ENCODE measurements at places on chromosomes 1 and 21.

DNA sequence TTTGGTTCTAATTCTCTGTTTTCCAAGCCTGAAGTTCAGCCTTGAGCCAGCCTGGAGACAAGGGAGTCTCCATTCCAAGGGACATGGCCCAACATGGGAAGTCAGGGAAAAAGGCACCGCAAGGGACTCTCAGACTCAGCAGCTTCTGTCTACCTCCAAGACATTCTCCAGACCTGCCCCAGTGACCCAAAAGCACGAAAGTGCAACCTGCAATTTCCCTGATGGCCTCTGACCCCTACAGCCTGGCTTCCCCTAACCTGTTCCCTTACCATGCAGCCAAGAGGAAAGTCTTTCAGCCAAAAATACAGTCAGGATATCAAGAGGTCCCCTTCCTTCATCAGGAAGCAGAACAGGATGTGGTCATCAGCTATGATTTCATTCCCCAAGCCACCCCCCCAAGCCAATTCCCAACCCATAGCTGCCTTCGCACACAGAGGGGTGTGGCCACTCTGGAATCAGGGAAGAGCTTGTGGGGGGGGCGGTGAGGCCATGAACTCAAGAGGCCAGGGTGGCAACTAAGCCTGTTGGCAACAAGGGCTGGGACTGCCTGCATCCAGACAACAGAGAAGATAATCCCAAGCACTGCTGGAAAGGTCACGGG lies 59.2 kb downstream of the TIAM1 start:
- DNase-seq = no peak

DNA sequence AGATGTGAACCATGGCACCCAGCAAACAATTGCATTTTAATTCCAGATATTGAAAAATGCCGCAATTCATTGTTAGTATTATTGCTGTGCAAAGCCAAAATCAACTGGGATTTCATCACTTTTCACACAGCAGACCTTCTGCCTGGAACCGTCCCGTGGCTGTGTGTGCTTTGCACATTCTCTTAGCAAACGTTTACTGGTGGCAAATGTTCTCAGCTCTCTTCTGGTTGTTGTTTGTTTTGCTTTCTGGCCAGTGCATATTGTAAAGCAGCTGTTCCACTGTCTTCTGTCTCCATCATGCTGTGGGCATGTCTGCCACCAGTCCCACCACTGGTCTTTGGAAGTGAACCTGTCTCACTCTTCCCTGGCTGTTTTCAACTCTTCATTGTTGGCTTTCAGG lies 19.8 kb upstream of the TTLL10 start:
- no peak for DNase-seq

GRCh38 chr1:61183471-61184039 lies 101.2 kb downstream of the NFIA start:
- DNase-seq = peak; percentile 84

GRCh38 chr1:2391931-2392509 lies 379 bp downstream of the RER1 start:
- no peak for DNase-seq

DNA sequence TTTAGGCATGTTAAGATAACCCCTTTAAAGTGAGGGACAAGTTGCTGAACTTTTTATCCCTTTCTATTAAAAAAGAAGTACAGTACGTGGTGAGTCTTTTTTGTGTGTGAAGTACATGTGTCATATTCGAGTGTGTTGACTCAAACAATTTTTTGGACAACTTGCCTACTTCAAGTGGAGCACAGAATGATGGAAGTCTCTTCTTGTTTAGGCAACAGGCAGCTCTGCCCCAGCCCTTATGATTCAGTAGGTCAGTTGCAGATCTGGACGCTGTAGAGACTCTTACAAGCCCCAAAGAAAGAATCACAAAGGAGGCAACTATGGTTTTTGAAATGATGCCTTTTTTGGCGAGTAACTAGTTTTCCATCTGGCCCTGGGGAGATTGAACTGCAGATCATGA lies 14.4 kb upstream of the ZFP69B start:
- no peak for DNase-seq

DNA sequence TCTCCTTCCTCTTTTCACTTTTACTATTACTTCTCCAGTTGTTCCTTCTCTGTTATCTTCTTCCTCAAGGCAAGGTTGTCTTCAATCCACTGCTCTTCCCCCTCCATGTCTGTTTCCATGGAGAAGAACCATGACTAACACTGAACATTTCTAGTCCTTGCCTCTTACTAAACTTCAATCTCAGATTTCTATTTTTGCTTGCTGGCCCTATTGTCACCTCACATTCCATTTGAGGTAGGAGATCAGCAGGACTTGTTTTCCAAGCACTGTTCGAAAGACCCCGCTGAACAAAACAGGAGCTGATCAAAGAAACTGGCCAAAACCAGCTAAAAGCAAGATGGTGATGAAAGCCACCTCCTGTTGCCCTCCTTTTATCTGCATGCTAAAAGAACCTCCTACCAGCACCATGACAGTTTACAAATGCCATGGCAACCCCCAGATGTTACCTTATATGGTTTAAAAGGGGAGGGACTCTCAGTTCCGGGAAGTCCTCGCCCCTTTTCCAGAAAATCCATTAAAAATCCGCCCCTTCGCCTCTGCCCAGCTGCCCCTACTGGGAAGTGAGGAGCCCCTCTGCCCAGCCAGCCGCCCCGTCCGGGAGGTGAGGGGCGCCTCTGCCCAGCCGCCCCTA lies 22.6 kb downstream of the GON4L start:
- DNase-seq = no peak

DNA sequence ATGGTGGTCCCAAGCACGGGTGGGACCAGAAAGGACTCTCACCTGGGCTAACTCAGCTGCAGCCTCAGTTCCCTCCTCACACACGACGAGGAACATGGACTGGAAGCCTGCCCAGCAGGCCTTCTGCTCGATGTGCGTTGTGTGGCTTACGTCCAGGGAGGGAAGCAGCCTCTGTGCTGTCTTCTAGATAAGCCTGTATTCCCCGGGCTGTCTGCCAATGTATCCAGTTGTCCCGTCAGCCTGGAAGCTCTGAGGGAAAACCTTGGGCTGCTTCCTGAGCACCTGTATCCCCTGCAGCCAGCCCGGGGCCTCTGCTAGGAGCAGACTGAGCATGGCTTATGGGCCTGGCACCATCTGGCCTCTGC lies 10.5 kb downstream of the PCSK9 start:
- DNase-seq = no peak

DNA sequence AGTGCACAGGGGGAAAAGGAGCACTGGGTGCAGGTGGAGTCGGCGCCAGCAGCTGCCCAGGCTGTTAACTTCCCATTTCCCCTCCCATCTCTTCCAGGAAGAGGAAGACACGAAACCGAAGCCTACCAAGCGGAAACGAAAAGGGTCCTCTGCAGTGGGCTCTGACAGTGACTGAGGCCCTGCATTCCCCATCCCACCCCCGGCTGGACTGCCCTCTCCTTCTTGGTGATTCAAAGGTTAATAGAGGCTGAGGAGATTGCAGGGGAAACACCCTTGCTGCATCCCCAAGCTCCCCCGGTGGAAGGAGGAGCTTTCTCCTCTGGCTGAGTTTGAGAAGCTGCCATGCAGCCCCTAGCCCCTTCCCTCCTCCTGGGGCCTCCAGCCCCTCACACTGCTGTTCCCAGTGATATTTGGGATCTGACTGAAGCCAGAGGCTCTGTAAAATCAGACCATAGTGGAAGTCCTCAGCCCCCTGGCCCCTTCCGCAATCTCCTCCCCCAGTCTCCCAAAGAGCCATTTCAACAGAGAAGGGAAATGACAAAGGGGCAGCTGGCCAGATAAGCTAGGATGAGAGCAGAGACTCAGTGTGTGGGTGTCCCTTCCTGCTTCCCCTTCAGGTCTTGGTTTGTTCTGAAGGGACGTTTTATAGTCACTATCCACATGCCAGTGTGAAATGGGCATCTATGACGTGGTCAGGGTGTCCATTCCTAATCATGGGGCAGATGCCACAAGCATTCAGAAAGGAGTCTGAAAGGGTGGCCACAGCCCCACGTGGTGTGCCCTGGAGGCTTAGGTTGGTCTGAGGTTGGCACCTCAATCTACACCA lies 1.9 kb upstream of the SLC27A3 start:
- DNase-seq = no peak

GRCh38 chr1:234768569-234769283 lies 158.7 kb upstream of the IRF2BP2 start:
- peak; percentile 19 for DNase-seq

GRCh38 chr1:54653036-54653435 lies 11.4 kb downstream of the MROH7 start:
- DNase-seq = no peak

- no peak for DNase-seq
Measured at GRCh38 chr1:218462587-218462986, 117.5 kb downstream of the TGFB2 start.

GRCh38 chr1:157132616-157133167 lies 5.5 kb downstream of the ETV3 start:
- DNase-seq = no peak

DNA sequence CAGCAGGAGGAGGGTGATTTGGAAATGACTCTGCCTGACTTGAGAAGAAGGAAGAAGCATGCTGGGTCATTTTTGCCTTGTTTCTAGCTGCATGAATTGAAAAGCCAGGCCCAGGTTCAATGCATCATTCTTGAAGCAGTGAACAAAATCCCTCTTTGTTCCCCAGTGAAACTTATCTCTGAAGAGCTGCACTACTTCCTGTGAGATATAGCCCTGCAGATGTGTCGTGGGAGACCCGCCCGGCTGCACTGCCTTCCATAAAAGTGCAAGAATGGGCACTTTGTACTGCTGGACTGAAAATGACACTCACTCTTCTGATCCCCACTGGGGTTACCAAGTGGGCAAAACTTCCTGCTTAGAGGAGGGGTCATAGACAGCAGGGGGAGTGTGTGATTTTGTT lies 249.2 kb upstream of the NFIA start:
- no peak for DNase-seq

- DNase-seq = no peak
Measured at GRCh38 chr1:221246628-221247415, 367.6 kb downstream of the HLX start.

DNA sequence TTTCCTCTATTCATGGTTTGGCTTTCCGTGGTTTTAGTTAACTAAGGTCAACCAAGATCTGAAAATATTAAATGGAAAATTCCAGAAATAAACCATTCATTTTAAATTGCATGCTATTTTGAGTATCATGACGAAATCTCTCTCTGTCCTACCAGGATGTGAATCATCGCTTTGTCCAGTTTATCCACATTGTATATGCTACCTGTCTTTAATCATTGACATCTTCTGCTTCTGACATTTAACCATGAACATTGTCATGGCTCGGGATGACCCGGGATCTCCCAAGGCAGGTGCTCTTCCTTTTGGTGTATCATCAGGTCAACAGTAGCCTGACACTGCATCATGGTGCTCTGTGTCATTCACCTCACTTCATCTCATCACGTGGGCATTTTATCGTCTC lies 125.5 kb upstream of the HNRNPU start:
- no peak for DNase-seq

- DNase-seq = no peak
Measured at GRCh38 chr1:38898653-38899230, 17.4 kb upstream of the GJA9 start.

DNA sequence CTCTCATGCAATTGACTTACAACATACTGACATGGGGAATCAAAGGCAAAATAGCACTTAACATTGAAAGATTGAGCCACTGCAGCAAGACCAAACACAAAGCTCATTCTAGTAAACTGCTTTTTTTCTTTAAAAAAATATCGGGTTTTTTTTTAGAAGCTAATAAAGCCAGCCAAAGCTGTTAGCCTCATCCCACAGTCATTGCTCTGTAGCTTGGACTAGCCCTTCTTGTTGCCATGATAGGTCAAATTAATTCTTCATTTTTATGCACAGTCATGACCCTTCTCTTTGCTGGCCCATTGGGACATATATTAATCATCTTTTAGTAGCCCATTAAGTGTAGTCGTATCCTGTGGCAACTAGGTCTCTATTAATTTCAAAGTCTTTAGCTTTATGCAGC lies 231.3 kb downstream of the ADGRL2 start:
- DNase-seq = no peak

- DNase-seq = peak; percentile 48
Measured at GRCh38 chr1:47709872-47710231, 272.0 kb downstream of the FOXD2 start.

GRCh38 chr1:25926731-25927496 lies 20.7 kb upstream of the STMN1 start:
- no peak for DNase-seq

DNA sequence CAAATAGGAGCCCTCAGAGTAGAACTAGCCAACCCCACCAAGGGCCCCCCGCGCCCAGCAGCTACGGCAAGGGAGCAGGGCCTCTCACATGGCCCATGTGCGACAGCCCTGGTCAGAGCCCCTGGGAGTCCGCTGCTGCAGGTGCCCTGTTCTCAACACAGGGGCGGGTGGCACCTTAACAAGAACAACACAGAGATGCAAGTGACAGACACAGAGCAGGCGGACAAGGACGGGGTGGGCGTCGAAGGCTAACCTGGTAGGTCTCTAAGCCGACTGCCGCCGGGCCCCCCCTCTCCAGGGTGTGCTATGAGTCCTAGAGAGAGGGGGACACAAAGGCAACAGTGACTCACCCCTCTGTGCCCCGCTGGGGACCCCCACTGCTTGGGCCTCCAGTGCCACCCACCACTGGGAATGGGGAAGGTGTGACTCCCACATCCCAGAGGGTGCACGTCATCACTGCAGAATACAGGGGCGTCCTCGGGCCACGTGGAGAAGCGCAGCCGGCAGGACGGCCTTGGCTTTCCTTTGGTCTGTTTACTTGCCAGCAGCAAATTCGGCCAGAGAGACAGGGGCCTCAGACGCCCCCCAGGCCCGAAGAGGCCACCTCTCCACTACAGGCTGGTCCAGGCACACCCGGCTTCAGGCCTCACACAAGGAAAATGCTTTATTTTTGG lies 44.8 kb downstream of the PRDM15 start:
- no peak for DNase-seq

- no peak for DNase-seq
Measured at GRCh38 chr21:44923480-44924084, 2.9 kb upstream of the ITGB2 start.

- no peak for DNase-seq
Measured at GRCh38 chr1:194104247-194104844, 917.9 kb upstream of the B3GALT2 start.

GRCh38 chr1:246246430-246246829 lies 260.6 kb downstream of the SMYD3 start:
- no peak for DNase-seq

DNA sequence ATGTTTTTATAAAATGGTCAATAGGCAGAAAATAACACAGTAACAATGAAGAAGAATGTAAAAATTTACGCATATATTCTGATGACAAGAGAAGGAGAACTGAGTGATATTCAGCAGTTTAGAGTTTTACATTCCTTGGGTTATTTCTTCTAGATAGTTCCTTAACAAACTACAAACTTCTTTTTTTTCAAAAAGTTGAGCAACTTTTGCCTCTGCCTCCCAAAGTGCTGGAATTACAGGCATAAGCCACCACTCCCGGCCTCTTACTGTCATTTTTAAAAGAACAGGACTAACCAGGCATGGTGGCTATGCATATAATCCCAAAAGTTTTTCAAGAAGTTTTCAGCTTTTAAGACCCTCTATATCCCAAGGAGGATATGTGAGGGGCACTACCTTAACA lies 32.9 kb downstream of the ARNT start:
- DNase-seq = no peak

GRCh38 chr1:229098903-229099578 lies 171.9 kb upstream of the RAB4A start:
- DNase-seq = no peak

GRCh38 chr1:223033658-223034057 lies 109.4 kb downstream of the TLR5 start:
- no peak for DNase-seq
